NCI-H1048 (cell line): ENCODE measurements at places on chromosomes 2 and 18.

- no peak for DNase-seq
Observed at GRCh38 chr2:70124983-70125480, 37.8 kb downstream of the PCBP1 start.

DNA sequence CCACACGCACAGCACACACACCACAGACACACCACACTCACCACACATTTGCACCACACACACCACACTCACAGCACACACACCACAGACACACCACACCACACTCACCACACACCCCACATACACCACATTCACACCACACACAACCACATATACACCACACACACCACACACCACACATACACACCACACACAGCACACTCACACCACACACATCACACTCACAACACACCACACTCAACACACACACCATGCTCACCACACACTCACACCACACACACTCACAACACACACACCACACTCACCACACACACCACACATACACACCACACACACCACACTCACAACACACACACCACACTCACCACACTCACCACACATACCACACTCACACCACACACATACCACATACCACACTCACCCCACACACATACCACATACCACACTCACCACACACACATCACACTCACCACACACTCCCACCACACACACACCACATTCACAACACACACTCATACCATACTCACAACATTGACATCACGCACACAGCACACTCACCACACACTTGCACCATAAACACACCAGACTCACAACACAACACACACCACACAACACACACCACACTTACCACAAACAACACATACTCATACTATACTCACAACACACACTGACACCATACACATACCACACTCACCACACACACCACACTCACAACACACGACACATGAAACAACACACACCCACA, 60.0 kb downstream of the SDC1 start:
- no peak for DNase-seq

GRCh38 chr2:134327367-134327766, 73.5 kb downstream of the MGAT5 start:
- no peak for DNase-seq

GRCh38 chr18:34115409-34116081, 109.2 kb downstream of the NOL4 start:
- DNase-seq = no peak

DNA sequence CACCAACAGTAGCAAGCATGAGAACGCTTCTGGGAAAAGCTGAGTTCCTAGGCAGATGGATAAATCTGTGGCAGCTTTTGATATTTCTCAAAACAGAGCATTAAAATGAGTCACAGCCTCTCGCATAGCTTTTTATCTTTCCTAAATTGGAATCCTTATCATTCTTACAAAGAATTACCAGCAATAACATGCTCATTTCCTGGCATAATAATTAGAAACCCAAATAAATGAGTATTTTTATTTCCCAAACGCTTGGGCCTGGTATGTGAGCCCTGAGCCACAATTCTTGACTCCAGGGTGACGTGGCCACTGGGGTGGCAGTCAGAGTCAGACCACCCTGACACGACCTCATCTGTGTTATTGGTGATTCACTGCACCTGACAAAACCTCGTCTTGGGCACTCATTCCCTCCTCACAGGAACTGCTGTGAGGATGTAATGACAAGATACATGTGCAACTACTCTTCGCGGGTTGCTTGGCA, 210.7 kb downstream of the ARL4C start:
- DNase-seq = no peak

DNA sequence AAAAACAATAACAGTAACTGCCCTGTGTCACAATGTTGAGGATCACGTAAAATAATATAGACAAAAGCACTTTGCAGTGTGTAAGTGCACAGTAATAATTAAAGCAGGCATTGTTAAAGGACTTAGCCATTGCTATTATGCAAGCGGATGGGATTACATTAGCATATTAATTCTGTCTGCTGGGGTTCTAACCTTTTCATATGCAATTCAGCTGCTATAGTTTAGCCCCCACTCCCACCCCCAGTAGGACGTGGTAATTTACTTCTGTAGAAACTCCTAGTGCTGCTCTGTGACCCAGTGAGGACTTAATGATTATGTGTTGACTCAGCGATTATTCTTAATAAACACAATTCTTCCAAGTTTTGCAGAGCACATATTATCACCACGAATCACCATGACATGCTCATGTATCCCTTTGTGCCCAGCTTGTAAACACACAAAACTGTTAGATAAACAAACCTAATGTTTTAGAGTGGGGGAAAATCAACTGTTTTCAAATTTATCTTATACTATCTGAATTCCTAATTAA, 5.1 kb upstream of the ADAM23 start:
- DNase-seq = no peak

- DNase-seq = no peak
Observed at GRCh38 chr2:20552847-20553246, 98.1 kb downstream of the HS1BP3 start.

- no peak for DNase-seq
Observed at GRCh38 chr18:30334781-30335180, 707.8 kb downstream of the DSC3 start.

- no peak for DNase-seq
Observed at GRCh38 chr2:98634406-98635092, 26.2 kb downstream of the UNC50 start.

GRCh38 chr2:58479535-58480140, 238.5 kb upstream of the FANCL start:
- DNase-seq = peak; percentile 2

DNA sequence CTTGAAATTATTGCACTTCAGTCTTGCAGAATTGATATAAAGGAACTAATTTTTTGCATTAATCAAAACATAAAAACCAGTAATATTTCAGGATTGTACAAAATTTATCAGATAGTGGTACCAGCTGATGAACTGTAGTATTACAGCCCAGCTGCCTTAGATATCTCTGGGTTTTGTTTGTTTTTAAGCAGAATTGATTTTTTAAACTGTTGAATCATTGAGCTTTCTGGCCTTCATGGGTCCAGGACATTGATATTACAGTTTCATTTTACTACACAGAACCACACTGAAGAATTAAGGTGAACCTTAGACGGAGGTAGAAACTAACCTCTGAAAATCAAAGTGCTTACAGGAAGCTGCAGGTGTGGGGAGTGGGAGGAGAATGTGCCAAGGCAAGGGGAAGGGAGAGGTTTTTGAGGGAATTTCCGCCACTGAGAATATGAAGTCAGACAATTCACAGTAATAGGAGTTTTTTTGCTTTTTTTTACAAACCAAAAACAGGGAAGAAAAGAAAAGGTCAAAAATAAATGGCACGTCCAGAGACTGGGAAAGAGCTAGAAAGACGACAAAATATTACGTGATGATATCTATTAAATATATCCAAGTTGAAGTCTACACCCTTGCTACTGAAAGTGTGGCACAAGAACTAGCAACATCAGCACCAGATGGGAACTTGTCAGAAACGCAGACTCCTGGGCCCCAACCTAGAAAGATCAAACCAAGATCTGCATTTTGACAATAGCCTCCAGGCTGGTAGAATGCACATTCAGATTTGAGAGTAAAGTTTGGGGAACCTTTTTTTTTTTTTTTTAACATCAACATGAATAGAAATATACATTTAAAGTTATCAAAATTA, 40.8 kb upstream of the SPAG16 start:
- DNase-seq = no peak

GRCh38 chr2:109519513-109519912, 94.3 kb downstream of the SEPTIN10 start:
- DNase-seq = no peak

DNA sequence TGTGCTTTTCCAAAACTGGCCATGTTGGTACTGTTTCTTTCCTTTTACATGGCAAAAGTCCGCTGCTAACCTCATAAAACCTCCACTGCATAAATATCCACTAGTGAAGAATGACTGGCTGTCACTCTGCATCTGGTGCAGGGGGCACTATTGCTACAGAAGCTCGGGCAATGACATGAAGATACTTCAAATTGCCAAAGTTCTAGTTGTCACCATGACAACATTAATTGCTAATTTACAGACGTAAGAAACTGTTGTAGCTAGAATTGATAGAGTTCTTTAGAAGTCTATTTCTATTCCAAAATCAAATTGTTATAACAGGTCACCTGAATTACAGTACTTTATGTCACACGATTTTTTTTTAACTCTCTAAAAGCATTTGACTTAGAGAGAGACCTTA, 845 bp downstream of the CFAP210 start:
- no peak for DNase-seq

GRCh38 chr2:139353874-139354273, 573.7 kb upstream of the NXPH2 start:
- DNase-seq = no peak

- no peak for DNase-seq
Observed at GRCh38 chr18:50842846-50843245, 23.0 kb upstream of the MRO start.

- no peak for DNase-seq
Observed at GRCh38 chr2:26246818-26247217, 2.1 kb downstream of the HADHB start.

DNA sequence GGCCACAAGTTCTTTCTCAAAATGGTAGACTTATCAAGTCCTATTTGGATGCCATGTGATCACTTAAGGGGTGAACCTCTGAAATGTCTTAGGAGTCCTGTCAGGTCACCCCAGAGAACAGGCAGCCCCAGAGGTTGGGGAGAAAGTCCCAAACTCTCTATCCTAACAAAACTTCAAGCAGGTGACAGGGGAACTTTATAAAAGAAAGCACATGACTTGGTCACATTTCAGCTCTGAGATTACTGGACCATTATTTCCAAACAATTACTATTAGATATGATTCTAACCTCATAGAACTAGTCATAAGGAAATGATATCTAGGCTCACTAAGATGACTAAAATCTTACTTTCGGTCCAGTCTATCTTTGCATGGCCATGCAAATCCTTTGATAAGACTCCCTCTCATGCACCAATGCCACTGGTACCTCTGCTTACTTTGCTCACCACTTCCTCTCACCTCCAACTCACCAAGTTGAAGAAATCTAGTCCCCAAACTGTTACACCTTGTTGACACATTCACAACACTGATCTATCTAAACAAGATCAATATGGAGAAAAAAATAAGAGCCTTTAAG, 107.0 kb downstream of the GALNT14 start:
- DNase-seq = no peak

GRCh38 chr18:44911773-44912172, 231.1 kb downstream of the SETBP1 start:
- no peak for DNase-seq

GRCh38 chr2:238098901-238099713, 1.0 kb upstream of the ESPNL start:
- peak; percentile 18 for DNase-seq

DNA sequence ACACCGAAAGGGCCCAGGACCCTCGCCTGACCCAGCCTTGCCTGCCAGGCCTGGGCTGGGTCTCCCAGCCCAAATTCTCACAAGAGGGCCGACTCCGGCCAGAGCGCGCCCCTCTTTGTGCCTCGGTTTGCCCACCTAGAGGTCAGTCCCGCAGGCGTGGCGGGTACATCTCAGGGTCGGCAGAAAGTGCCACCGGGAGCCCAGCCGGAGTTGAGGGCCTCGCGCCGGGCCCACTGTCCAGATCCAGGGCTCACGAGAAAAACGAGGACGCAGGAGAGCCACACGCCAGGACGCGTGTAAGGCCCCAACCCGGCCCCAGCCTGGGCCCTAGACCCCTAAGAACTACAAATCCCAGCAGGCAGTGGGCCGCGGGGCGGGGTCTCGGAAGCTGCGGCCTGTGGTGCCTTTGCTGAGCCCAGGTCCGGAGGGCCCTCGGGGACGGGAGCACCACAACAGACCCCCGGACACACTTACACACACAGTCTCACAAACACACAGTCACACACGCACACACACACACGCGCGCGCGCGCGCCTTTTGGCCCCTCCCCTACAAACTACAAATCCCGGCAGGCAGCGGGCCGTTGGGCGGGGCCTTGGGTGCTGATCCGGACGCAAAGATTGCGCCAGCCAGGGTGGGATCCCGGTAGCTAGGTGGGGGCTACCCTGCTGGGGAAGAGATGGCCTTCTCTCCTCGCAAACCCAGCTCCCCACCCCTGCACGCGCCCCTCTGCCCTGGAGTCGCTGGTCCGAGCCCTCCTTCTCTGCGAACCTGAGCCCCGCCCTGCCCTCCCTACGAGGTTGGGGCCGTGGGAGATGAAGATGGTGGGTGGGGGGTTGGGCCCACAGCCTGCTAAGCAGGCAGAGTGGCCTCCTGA, at the start of gene SH2D6:
Gene SH2D6 (plus strand): TSS at position 583 of the 877 bp plus-strand sequence. CDS start 10,752 bp downstream, outside the sequence.
- DNase-seq = peak; percentile 76

- no peak for DNase-seq
Observed at GRCh38 chr2:85433511-85434089, 15.1 kb downstream of the SH2D6 start.

DNA sequence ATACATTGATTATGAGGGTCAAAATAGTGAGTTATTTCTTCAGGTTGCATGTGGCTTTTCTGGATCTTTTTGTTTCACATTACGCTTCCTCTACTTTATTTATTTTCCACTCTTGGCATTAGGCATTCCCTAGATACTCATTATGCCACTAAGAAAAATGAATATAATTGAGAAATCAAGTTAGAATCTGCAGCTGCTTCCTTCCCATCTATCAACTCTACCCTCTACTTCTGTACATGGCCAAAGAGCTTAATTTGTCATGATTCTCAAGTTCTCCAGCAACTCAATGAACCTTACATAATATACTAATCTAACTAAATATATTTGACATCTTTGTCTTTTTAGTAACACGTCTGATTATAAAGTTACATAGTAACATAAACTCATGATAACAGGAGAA, 598.1 kb upstream of the LRRTM4 start:
- no peak for DNase-seq

DNA sequence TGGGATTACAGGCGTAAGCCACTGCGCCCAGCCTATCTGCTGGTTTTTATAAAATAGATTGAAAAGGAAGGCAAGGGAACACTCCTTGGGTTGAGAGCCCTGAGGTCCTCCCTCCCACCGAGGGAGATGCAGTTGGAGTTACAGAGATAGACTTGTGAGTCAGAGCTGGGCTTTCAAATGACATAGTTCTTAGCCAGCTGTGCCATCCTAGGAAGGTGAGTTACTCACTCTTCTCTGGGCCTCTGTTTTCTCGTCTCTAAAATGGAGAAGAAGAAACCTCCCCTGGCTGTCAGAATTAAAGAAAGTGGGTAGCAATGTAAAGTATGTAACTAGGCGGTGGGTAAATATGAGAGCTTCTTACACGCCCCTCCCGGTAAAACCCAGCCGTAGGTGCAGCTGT, 2.4 kb downstream of the LRRFIP1 start:
- no peak for DNase-seq

- no peak for DNase-seq
Observed at GRCh38 chr18:74532511-74533025, 1.7 kb upstream of the CNDP1 start.

- no peak for DNase-seq
Observed at GRCh38 chr18:6711467-6711866, 18.0 kb upstream of the ARHGAP28 start.

DNA sequence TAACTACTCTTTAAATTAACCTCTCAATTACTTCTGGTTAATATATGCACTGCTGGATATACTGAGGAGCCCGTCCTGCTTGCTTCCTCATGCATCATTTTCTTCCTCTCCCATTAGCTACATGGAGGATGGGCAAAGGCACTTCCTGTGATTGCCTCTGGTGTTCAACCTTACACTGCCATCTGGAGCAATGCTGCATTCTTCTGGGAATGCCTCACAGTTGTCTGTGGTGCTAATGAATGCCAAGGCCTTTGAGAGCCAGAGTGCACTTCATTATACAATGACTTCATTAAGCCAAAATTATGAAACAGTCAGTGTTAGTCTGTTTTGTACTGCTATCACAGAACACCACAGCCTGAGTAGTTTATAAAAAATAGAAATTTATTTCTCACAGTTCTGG, 134.8 kb upstream of the DOCK10 start:
- DNase-seq = no peak
